ENCODE measurements at places on chromosomes 7 and 10.

- DNase-seq: no peak
Measured at GRCh38 chr10:49131507-49132361, 2.1 kb downstream of the FAM170B start.

DNA sequence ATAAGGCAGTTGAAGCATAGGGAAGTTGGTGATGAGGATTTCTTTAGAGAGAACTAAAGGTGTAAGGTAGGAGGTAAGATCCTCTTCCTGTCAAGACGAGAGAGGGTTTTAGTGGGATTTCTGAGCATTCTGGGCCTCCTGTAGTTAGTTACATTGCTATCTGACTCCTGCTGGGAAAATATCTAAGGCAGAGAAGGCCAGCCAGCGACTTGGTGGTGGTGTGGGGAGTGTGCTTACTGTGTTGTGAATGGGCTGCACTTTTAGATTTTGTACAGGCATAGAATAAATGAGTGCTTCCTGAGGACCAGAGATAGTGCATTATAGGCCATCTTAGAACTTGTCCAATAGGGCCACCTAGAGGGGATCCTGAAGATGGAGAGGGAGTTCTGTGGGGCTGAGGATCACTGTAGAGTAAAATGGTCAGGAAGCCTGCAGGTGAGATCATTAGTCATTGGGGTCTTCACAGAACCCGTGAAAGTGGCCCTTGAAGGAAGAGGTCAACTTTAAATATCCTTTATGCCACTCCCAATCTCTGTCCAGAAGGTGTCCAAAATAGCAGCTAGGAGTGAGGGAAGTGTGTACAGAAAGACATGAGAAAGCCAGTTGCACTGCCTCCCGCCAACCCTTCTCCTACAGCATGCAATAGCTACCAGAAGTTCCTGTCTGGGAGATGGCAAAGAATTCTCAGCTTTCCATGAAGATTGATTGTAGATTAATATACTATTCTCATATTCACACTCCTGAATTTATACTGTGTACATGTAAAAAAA, 266.6 kb downstream of the POLR1F start:
- DNase-seq: no peak

GRCh38 chr10:11318826-11319598, 292.4 kb downstream of the USP6NL start:
- DNase-seq: no peak

- no peak for DNase-seq
Measured at GRCh38 chr7:1418505-1419309, 40.6 kb downstream of the MICALL2 start.

GRCh38 chr10:46217752-46218453, 68.9 kb upstream of the ANTXRL start:
- no peak for DNase-seq

- DNase-seq: no peak
Measured at GRCh38 chr7:27367933-27368549, 125.4 kb downstream of the EVX1 start.

GRCh38 chr10:3106928-3107425, 39.6 kb downstream of the PFKP start:
- no peak for DNase-seq

DNA sequence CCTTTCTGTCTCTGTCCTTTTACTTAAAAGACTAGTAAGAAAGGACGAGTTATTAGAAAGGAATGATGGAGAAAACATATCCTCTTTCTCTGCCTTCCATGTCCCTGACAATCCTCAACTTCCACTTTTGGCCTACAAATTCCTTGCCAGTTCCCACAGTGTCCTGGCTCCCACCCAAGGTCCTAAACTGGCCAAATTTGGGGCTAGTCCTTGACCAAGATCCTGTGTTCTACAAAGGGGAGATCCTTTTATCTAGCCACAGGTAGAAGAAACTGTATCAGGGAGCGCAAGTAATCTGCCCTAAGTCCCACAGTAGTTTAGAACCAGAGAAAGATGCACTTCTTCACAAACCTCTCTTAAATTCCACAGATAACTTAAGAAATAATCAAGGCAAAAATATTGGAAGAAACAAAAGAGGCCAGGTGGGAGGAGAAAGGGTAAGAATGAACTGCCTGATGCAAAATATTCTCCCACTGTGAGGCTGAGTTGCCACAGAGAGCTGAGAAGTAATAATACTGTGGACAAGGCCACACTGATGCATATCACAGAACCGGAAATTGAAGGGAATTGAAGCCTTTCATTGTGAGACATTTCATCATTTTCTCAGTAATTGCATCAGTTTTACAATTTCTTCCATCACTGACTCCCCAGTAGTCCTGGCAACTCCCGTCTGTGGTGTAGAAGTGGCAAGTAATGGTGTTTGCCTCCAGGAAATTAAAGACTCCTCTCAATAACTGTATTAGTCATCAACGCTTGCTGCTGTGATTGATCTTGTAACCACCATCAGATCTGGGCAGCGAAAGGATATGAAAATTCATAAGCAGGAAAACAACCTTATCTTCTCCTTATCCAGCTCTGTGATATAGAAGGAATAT, 47.2 kb downstream of the DNAJC12 start:
- DNase-seq: no peak

DNA sequence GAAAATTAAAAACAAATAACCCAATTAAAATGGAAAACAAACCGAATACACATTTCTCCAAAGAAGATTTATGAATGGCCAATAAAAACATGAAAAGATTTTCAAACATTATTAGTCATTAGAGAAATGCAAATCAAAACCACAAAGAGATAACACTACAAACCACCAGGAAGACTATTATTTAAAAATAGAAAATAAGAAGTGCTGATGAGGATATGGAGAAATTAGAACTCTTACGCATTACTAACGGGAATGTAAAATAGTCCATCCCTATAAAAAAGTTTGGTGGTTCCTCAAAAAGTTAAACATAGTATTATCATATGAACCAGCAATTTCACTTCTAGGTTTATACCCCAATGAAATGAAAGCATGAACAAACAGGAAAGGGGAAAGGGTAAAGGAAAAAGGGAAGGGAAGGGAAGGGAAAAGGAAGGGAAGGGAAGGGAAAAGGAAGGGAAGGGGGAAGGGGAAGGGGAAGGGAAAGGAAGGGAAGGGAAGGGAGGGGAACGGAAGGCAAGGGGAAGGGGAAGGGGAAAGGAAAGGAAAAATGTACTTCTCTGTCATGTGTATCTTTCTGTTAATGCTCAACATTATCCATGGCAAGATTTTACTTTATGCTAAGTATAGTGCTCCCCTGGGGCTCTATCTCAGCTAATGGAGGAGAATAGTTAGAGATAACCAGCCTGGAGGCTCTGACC, 125.3 kb upstream of the RSU1 start:
- no peak for DNase-seq

GRCh38 chr10:34506786-34507185, 308.3 kb downstream of the PARD3 start:
- no peak for DNase-seq

DNA sequence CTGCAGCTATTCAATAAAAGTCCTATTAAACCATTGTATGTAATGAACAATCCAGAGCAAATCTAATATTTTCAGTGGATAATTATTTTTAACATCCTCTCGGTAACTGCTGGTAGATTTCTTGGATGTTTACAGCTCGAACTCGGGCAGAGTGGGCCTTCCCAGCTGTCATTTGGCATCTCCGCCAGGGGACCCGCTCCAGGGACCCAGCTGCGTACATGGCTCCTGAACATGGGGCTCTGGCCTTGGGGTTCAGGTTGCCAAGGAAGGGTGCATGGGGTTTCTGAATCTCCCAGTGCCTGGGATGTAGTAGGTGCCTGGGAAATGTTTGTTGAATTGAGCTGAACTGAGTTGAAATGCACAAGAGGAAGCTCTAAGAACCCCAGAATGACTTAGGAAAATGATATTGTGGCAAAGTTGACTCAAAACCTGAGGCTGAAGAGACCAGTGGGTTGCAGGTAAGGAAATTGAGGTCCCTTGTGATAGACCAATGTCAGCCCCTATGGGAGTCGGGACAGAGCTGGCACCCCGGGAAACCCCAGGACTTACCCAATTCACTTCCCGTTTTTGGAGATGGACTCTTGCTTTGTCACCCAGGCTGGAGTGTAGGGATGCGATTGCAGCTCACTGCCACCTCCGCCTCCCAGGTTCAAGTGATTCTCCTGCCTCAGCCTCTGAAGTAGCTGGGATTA, 228.4 kb downstream of the CUX1 start:
- DNase-seq: no peak

DNA sequence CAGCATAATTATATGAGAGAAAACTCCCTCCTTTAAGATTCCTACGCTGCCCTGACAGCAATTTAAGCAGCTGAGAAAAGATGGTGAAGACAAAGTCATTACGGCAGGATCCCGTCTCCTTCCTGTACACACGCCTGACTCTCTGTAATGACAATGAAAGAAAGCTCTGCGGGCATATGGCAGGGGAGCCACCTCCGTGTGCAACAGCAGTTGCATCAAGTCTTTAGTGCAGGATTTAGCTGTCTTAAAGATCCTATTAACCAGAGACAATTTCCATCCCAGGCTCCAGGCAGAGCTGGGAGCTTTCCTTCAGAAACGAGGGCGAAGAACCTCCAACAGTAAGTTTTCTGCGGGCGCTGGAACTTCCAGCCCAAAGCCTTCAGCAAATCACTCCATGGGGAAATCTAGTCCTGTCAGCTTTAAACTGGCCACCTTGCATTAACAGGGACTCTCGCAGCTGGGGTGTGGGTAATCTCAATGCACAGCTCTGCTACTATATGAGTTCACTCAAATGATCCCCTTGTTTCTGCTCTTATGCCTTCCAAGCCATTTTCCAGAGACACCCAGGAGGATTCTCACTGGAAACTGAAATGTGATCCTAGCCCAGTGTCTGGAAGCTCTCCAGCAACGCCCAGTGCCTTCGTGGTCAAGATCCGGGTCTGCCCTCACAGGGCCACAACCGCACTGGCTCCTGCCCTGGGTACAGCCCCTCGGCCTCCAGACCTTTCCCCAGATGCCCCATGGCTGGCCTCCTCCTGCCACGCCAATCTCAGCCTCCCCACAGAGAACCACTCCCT, 74.9 kb downstream of the CTBP2 start:
- no peak for DNase-seq

DNA sequence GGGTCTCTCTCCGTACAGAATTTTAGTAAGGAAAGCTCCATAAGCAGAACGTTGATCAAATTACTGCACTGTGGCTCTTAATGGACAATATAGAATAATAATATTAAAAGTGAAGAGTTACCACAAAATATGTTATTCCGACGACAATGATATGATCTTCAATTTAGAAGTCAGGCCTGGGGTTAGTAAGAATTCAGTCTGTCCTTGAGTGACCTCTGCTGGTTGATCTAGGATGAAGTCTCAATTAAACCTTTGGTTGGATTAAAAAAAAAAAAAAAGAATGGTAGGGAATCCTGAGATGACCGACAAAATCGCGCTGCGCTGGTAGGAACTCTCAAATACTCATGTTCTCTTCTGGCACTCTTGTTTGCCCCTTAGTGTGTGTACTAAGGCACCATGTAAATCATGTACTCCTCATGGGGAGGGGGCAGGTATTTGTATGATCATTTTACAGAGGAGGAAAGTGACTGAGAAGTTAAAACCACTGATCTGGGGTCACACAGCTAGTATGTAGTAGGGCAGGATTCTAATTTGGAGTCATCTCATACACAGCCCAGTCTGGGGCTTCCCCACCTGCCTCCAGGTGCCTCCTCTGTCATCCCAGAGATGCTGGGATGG, 161.3 kb upstream of the NPVF start:
- no peak for DNase-seq

GRCh38 chr7:129739427-129739826, 127.9 kb downstream of the NRF1 start:
- DNase-seq: no peak

DNA sequence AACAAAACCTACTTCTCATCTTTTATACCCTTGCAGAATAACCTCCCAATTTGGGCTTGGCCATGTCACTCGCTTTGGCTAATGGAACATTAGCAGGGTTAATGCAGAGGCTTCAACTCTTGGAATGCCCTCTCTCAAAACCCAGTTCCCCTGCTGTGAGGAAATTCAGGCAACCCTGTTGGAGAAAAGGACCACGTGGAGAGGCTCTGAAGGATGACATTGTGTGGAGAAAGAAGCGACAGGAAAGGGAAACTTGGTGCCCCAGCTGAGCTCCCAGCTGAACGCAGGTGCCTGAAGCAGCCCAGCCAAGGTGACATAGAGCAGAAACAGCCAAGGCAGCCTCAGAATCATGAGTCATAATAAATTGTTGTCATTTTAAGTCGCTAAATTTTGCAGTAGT, 214.2 kb upstream of the GHITM start:
- no peak for DNase-seq

DNA sequence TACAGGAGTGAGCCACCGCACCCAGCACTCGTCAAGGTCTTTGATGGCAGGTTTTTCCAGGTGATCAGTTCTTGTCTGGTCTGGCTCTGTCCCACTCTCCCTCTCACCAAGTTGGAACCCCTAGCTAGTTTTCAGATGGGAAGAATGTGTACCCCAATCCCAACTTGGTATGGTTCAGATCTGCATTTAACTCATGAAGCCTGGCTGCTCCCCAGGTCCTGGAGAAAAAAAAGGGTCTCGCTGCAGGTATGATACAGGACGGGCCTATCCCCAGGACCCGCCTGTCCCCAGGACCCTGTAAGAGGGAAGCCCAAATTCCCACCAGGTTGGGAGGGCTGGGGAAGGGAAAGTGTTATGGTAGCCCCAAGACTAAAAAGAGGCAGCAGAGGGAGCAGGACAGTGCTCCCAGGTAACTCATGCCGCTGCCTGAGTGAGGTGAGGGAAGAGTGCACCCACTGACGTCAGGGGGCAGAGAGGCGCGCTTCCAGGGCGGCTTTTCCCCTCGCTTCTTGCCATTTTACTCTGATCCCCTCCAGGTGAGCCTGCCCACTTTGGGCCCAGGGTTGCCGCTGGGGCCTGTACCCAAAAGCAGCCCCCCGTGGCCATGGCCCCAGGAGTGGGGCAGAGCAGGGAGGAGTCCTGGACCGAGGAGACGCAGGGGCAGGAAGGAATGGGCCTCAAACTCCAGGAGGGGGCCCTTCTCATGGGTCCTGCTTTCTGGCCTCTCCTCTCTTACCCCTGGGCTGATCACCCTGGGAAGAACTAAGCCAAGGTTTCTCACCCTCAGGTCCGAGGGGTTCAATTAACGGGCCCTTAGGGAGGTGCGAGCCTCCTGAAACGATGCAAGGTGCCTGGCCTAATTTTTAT, 36.4 kb upstream of the SRRM3 start:
- DNase-seq: no peak

DNA sequence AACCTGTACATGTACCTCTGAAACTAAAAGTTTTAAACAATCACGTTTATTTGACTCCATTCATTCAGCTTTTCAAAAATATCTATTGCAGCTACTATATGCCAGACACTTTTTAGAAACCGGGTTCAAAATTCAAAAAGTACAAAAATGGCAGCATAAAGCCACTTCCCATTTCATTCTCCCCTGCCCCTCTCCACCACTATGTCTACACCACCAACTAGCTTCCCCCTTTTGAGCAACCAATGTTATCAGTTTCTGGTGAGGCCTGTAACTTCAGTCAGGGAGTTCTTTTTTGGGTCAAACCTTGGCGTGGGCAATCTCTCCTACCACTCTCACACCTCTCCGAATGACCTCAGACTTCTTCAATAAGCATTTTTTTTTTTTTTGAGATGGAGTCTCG, 11.5 kb upstream of the HHEX start:
- DNase-seq: no peak
